ENCODE measurements at places on chromosomes 13 and 19.

DNA sequence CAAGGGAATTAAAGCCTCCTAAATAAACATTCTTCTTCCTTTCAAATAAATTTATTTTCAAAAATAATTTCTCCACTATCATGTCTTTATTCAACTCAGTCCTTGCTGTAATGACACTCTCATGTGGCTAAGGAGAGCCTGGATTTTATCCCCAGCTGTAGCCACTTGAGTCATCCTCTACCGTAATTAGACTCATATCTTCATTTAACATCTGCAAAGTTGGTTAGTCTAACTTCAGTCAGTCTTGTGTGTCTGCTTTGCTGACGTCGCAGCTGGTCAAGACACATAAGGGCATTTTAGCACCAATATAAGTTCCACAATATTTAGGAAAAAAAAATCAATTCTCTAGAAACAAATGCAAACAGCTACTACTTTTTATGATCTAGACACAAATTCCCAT, 776.4 kb upstream of the ATXN8OS start:
- no peak for DNase-seq

- DNase-seq = no peak
Observed at GRCh38 chr13:67292886-67293285, 62.8 kb upstream of the PCDH9 start.

DNA sequence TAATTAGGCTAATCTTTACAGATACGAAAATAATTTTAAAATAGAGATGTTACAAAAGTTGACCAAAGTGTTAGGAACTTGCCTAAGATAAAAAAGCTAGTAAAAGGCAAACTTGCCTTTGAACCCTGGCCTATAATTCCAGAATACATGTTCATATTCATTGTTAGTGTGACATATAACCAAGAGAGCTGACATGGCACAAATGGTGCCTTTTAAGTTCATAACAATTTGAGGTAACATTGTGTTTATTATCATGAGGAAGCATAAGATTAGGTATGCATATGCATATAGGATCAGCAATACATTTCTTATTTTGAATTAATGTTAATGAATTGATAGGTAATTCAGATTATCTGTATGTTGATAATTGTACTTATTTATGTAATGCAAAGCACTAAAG, 1537.9 kb upstream of the PRR20A start:
- DNase-seq = no peak

DNA sequence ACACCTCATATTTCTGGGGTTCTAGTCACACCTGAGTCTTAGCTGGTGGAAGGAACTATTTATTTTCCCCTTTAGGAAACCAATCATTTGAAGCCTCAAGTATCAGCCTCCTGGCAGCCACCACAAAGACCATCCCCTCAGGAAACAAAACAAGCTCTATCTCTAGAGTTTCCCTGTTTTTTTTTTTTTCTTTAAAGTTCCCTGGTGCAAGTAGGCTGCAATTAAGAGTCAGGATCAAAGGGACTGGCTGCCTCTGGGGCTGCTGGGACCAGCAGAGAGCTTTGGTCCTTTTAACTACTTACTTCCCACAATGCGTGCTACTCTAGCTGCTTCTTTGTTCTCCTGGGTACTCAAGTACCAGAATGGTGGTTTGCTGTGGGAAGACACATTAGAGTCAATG, 11.4 kb downstream of the MBNL2 start:
- no peak for DNase-seq

DNA sequence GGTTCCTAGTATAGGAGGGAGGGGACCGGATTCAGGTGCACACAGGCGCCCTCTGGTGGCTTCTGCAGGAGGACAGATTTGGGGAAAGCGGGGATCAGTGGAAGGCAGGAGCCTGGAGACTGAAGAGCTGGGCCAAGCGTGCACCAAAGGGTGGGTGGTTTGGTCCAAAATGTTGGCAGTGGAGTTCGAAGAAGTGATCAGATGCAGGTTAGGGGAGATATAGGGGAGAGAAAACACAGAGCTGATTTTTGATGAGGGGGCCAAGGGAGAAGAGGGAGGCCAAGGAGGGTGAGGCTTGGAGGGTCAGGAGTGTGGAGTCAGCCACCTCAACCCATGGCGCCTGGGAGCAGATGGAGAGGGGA, 6.8 kb upstream of the CARM1 start:
- DNase-seq = peak; percentile 75

GRCh38 chr19:49631014-49631588, 8.8 kb downstream of the RRAS start:
- DNase-seq = no peak

GRCh38 chr13:95122063-95122462, 179.2 kb downstream of the ABCC4 start:
- no peak for DNase-seq

DNA sequence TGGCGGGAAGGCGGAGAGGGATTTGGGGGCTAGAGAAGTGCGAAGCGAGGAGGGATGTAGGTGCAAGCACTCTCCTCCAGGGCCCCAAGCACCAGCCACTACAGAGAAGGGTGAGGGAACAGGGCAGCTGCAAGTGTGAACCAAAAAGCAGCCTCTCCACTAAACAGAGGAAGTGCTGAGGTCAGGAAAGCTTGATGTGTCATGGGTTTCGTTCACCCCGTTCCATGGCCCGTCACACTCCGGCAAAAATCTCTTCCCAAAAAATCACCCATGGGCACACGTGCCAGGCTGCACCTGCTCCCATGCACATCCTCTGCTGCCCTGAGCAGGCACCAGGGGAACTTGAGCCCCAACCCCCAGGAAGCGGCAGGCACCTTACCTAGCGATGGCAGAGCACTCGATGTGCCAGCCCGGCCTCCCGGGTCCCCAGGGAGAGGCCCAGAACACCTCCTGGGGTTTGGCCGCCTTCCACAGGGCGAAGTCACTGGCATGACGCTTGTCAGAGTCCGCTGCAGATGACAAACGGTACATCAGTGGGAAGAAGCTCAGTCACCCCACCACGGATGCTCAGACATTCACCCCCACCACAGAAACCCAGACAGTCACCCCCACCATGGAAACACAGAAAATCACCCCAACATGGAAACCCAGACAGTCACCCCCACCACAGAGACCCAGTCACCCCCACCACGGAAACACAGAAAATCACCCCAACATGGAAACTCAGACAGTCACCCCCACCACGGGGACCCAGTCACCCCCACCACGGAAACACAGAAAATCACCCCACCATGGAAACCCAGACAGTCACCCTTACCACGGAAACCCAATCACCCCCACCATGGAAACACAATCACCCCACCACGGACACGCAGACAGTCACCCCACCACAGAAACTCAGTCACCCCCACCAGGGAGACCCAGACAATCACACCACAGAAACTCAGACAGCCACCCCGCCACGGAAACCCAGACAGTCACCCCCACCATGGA, 29.0 kb downstream of the CARS2 start:
- peak; percentile 63 for DNase-seq

- DNase-seq = peak; percentile 71
Observed at GRCh38 chr19:21474671-21475181, 30.7 kb upstream of the ZNF429 start.

DNA sequence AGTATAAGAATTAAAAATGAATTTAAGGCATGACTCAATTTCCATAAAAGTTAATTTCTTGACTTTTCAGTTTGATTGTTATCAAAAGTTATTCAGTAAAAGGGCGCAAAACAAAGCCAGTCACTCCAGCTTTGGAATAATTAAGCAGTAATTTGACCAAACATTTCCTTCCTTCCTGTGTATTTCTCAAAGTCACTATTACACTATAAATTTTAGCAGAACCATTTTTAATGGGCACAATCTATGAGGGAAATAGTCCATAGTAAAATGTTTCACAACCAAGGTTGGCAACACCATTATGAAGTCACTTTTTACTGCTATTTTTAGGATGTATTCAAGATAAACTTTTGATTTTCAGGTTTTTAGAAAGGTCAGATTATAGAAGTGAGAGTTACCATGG, 91.0 kb downstream of the DACH1 start:
- DNase-seq = peak; percentile 17

- no peak for DNase-seq
Observed at GRCh38 chr19:7744871-7745650, 2.3 kb downstream of the CD209 start.

DNA sequence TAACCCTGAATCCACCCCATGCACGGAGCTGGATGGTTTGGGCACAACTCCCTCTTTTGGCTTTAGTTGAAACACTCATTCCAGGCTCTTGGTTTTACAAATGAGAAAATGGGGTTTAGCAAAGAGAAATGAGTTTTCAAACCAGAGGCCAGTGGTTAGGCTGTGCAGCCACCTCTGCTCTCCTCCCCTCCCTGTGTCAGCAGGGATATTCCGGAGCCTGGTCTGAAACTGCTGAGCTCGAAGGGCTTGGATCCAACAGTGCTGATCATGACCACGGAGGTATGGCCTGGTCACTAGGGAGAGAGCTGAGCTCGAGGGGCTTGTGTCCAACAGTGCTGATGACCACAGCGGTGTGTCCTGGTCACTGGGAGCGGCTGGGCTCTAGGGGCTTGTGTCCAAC, 41.5 kb downstream of the ZNF787 start:
- no peak for DNase-seq

DNA sequence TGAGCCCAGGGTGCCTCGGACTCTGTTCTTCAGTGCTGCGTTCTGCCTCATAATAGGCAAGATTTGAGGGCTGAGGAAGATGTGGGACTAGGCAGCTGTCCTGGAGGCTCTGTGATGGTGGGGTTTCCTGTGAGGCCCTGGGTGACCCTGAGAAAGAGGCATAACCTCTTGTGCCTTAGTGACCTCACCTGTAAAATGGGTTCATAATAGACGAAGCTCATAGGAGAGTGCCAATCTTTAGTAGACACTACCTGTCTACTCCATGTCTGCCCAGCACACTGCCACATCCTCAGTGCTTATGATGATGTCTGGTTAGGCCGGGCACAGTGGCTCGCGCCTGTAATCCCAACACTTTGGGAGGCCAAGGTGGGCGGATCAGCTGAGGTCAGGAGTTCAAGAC, 23.4 kb downstream of the RRAS start:
- no peak for DNase-seq

DNA sequence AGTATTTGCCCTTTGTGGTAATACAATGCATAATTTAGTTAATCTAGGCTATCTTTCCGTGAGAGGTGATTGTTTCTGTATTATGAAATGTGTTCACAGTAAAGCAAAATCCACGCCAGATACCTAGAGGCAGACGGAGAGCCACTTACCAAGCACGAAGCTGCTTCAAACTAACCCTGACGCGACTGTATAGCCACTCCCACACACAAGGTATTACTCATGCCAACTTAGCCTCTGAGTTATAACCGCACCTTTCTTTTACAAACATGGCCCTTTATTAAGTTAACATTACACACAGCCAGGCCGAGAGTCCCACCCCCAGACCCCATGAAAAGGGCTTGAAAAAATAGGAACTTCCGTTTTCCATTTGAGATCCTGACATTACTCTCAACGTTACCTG, 185.7 kb downstream of the ABCC4 start:
- DNase-seq = no peak

- DNase-seq = no peak
Observed at GRCh38 chr13:42766016-42766415, 15.4 kb upstream of the FAM216B start.

DNA sequence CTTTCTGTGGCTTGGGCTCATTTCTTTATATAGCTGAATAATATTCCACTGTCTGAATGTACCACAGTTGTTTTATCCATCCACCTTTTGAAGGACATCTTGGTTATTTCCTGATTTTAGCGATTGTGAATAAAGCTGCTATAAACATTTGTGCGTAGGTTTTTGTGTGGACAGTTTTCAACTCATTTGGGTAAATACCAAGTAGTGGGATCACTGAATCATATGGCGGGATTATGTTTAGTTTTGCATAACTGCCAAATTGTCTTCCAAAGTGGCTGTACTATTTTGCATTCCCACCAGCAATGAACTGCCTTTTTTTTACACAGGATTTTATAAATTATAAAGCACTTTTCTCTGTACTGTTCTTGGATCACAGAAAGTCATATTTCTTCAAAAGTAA, 13.7 kb upstream of the LRCH1 start:
- DNase-seq = no peak

DNA sequence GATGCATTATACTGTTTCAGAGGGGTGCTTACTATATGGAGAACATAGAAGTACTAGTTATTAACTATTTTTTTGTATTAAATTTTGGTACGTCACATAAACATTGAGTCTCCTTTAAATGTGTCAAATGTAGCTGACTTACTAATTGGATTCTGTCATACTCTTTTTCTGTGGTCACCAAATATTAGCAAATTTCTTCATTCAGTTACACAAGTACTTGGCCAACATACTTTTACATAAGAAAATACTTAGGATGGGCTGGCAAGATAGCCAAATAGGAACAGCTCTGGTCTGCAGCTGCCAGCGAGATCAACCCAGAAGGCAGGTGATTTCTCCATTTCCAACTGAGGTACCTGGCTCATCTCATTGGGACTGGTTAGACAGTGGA, 19.2 kb downstream of the LPAR6 start:
- DNase-seq = no peak

Data from CD14-positive monocyte (primary cell).